HepG2 (cell line): ENCODE measurements at places on chromosomes 2 and 18. TPM values are rescaled to one million over a fixed set of nuclear protein-coding genes. Genes with fewer than 3 reads are reported as not detected.

Gene RELCH
- 31.7 and 37.7 TPM in 2 replicates for total RNA-seq

- H3K4me3 ChIP-seq: no peak overlapping the region
- DNase-seq: no peak
- H3K27me3 ChIP-seq: peaks cover 1% of the 10 kb centered on the region; the same call in 1 of the 2 replicates
- no peak overlapping the region for H3K27ac ChIP-seq
- H3K36me3 ChIP-seq: no peaks in the 10 kb centered on the region
These were observed 14.0 kb downstream of the RNU2-63P start for GRCh38 chr2:88002359-88002707.

Gene CFAP65
- total RNA-seq: not detected in 2 replicates

GRCh38 chr18:48342125-48342524 is 67.1 kb downstream of the ZBTB7C start:
- H3K27ac ChIP-seq: no peak overlapping the region
- no peaks in the 10 kb centered on the region for H3K36me3 ChIP-seq
- H3K4me3 ChIP-seq: no peak overlapping the region
- no peaks in the 10 kb centered on the region for H3K4me1 ChIP-seq
- no peak for DNase-seq
- no peaks in the 10 kb centered on the region; the same call in 1 of the 2 replicates for H3K27me3 ChIP-seq

Gene TACR1
- total RNA-seq: not detected in 2 replicates

DNA sequence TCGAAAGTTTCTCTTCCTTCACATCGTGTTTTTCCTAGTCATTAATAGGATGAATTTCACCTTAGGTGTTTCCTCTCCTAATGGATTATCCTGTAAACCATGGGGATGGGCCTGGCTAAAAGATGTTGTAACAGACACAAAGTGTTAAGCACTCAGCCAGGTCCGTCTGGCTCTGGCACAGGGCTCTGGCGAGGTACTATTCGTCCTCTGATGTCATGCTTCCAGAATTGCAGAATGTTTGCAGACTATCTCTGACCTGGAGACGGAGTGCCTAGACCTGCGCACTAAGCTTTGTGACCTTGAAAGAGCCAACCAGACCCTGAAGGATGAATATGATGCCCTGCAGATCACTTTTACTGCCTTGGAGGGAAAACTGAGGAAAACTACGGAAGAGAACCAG is 13.2 kb downstream of the ATG16L1 start:
- H3K36me3 ChIP-seq: peaks cover 48% of the 10 kb centered on the region
- DNase-seq: no peak
- no peaks in the 10 kb centered on the region for H3K27me3 ChIP-seq
- H3K27ac ChIP-seq: no peak overlapping the region
- no peaks in the 10 kb centered on the region for H3K4me1 ChIP-seq
- H3K4me3 ChIP-seq: no peak overlapping the region

GRCh38 chr2:36329746-36330472 is 25.7 kb upstream of the CRIM1 start:
- H3K36me3 ChIP-seq: no peaks in the 10 kb centered on the region
- H3K4me3 ChIP-seq: no peak overlapping the region
- H3K27me3 ChIP-seq: no peaks in the 10 kb centered on the region

- H3K27me3 ChIP-seq: no peaks in the 10 kb centered on the region
- no peak overlapping the region for H3K4me3 ChIP-seq
- no peak for DNase-seq
- no peaks in the 10 kb centered on the region for H3K36me3 ChIP-seq
These were observed 16.0 kb upstream of the MARCO start for GRCh38 chr2:118925981-118926380.

DNA sequence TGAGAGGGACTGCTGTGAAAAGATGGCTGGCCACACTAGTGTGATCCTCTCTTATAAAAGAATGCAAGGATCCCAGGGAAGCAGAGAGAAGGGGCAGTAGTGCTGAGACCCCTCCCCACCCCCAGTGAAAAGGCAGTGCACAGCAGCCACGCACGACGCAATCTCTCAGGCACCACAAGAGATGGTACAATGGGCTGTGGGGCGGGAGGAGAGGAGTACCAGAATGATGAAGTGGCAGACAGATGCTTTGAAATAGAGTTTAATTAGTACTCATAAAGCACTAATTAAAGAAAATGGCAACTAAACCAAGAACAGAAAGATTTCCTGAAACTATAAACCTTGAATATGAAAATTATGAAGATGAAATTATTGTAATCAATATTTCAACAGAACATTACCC is 29.0 kb downstream of the B4GALT6 start:
- H3K27me3 ChIP-seq: no peaks in the 10 kb centered on the region
- H3K36me3 ChIP-seq: no peaks in the 10 kb centered on the region
- no peak overlapping the region for H3K4me3 ChIP-seq
- DNase-seq: no peak
- H3K27ac ChIP-seq: no peak overlapping the region

Gene ASIC4
- not detected in 2 replicates for total RNA-seq

- H3K36me3 ChIP-seq: no peaks in the 10 kb centered on the region
- peaks cover 8% of the 10 kb centered on the region for H3K4me1 ChIP-seq
- no peak overlapping the region for H3K4me3 ChIP-seq
These were observed 130.3 kb upstream of the CXCR4 start for GRCh38 chr2:136248242-136248641.

DNA sequence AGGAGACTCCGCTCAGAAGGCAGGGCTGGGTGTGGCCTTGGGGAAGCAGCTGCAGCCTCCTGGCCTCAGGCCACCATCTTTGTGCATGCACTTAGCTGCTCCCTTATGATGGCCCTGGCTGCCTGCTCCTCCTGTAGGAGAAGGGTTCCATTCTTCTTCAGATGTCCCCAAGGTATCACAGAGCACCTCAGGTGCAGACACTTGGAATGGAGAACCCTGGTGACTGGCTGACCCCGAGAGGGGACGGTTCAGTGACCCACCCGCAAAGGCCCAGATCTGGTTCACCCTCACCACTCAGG is 9.6 kb downstream of the GPAT2 start:
- H3K27me3 ChIP-seq: peaks cover 1% of the 10 kb centered on the region; the same call in 1 of the 2 replicates
- no peak overlapping the region for H3K4me3 ChIP-seq
- no peaks in the 10 kb centered on the region for H3K36me3 ChIP-seq
- H3K27ac ChIP-seq: no peak overlapping the region

DNA sequence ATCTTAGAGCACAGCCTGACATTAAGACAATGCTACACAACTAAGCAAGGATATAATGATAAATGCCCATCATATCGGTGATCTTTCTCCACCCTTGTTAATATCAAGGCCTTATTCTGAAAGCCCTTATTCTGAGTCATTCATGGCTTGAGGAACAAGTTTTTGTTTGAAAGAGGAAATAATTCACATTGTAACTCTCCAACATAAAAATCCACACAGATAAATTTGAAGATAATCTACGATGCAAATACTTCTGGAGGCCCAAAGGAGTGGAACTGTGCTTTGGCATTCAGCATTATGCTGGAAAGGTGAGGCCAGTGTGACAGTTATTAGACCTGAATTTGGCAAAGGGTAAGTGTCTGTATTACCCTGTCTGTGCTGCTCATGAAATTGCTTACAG is 227.4 kb downstream of the MYO3B start:
- H3K27ac ChIP-seq: no peak overlapping the region
- H3K4me3 ChIP-seq: no peak overlapping the region
- peaks cover 12% of the 10 kb centered on the region for H3K4me1 ChIP-seq
- peaks cover 59% of the 10 kb centered on the region for H3K27me3 ChIP-seq
